Upper lobe of right lung (tissue), 1 donor: ENCODE measurements at places on chromosomes 5 and 9. TPM values are rescaled to one million over a fixed set of nuclear protein-coding genes. Genes with fewer than 3 reads are reported as not detected.

EIF4E1B gene
- total RNA-seq: not detected

SLC36A3 gene
- total RNA-seq: not detected

DNA sequence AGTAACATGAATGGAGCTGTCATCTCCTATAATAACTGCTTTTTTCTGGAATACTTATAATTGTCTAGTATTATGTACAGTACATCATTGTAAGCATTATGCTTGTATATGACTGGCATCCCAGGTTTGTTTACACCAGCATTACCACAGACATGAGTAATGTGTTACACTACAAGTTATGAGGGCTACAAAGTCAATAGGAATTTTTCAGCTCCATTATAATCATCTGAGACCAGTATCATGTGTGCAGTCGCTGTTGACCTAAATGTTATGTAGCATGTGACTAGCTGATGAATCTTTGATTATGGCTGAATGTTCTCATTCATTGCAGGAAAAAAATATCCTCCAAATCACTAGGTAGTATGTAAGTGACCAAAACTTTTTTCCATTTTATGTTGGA lies 2.2 kb downstream of the ZCCHC9 start:
- DNase-seq: no peak

CLIC3 gene
- 80.7 TPM for total RNA-seq

DNA sequence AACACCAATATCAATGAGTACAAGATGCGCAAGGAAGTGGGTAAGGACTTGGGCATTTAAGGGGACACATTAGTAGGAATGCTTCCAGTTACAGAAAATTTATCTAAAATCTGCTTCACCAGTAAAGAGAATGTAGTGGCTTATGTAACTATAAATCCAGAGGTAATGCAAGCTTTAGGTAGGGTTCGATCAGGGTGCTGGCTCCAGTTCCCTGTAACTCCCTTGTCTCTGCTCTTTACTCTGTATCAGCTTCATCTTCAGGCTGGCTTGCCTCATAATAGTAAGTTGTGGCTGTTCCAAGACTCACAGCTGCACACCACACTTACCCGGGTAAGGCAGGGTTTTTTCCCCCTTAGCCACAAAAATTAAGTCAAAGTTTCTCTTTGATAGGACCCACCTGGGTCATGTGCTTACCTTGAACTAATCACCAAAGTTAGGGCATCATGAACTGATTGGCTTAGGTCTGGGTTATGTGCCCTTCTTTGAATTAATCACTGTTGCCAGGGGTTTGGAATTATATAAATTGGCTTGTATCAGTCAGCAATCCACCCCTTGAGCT lies 35.5 kb downstream of the ARHGEF37 start:
- DNase-seq: no peak

DNA sequence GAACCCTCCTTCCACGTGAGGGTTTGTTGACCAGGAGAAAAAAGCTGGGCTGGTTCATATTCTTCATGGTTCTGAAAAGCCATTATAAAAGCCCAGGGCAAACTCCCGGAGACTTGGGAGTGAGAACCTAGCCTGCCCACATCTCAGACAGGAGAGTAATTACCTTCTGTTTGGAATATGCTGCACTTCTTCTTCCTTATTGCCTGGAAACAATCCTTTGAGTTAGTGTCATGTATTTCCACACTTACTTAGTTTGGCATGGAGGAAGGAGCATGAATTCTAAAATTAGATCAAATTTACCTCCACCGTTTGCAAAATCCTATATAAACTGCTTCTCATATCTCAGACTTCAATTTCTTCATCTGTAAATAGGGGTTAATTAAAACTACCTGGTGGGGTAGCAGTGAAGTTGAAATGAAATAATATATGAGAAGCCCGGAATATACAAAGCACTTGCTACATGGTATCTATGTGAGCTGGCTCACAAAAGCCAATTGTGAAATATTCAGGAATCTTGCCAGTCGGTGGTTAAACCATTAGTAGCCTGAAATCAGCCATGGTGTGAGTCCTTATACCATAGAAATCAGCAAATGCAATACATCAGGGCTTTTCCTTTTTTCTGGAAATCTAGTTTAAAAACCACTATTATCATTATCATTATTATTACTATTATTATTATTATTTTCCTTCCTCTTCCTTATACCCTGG lies 140.0 kb upstream of the RAD23B start:
- no peak for DNase-seq

DNA sequence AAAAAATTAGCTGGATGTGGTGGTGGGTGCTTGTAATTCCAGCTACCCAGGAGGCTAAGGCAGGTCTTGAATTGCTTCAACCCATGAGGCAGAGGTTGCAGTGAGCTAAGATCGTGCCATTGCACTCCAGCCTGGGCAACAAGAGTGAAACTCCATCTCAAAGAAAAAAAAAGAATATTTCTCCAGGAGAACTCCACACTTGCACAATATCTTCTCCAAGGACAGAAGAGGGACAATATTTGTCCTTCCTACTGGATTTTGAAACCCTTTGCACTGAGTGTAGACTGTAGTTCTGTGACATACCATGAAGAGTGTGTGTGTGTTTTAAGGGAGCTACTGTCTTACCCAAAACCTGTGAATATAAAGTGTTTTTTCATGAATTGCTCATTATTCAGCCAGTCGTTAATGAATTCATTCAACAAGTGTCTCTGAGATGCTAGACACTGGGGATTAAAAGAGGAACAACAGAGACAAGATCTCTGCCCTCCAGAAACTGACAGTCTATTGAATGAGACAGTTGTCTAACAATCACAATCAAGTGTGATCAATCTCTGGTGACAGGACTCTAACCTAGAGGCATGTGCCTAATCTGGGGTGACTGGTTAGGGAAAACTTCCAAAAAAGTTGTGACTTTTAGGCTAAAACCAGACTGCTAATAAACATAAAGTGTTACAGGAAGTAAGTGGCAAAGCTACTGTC lies 9.8 kb upstream of the UBE2D2 start:
- no peak for DNase-seq

- no peak for DNase-seq
Observed at GRCh38 chr5:122704247-122705036, 70.4 kb upstream of the SNX2 start.

DNA sequence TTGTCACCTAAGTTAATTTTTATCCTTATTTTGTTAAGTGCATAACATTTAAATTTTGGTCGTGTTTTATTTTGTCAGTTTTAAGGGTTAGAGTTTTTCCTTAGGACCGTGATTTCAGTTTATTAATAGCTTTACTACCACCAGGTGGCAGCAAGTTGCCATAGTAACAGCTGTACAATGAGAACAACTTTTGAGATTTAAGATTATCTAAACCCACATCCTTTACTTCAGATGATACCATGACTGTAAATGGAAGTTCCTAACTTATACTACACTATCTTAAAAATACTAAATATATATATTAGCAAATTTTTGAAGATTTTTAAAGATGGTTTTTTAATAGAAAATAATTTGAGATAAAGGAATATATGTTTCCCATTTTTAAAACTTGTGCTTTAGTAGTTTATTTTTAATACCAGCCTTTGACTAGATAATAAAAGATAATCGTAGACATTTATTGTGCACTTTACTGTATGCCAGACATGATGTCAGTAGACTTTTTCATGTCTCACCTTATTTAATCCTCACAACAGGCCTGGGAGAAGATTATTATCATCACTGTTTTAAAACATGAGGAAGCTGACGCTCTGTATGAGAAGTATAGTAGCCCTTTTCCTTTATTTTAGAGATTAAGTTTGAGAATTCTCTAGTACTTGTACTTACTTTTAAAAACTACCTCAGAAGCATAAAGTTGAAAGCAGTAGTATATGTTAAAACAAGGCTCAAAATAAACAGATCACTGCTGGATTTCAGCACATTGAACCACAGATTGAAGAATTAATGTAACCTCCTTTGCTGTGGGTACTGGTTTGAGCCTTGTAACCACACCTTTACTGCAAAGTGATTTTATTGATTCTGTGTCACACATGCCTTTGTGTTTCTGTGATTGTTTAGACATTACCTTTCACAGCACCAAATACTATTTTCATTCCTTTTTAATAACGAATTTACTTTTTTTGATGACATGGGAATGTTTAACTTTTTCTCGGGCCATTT lies 27.5 kb downstream of the SREK1 start:
- no peak for DNase-seq

DNA sequence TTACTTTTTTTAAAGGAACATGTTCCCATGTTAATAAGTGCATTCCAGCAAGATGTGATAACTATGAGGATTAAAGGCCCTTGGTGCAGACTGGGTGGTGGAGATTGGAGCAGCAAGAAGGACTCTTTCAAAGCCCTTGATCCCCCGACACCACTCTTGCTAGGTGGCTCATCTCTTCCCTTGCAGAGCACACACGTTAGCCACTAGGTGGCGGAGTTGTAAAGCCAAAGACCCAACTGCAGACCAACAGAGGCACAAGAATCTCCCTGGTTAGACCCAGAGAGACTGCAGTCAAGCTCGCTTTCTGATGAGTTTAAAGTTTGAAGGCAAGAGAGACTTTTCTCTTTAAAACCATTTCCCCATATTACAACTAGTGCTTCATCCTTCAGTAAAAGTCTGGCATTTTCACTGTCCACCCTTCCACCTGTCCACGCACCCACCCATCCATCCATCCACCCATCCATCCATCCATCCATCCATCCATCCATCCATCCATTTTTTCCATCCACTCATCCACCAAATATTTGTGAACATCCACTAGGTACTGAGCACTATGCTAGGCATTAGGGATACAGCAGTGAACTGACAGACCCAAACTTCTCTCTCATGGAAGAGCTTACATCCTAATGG lies 226.9 kb downstream of the MSX2 start:
- DNase-seq: no peak

- DNase-seq: no peak
Observed at GRCh38 chr5:90843443-90843842, 284.8 kb downstream of the ADGRV1 start.

GRCh38 chr9:128087262-128087661 lies 19.2 kb downstream of the SLC25A25 start:
- DNase-seq: no peak

S1PR3 gene
- total RNA-seq: 10.2 TPM

- no peak for DNase-seq
Observed at GRCh38 chr9:3497857-3498256, 27.9 kb downstream of the RFX3 start.

DNA sequence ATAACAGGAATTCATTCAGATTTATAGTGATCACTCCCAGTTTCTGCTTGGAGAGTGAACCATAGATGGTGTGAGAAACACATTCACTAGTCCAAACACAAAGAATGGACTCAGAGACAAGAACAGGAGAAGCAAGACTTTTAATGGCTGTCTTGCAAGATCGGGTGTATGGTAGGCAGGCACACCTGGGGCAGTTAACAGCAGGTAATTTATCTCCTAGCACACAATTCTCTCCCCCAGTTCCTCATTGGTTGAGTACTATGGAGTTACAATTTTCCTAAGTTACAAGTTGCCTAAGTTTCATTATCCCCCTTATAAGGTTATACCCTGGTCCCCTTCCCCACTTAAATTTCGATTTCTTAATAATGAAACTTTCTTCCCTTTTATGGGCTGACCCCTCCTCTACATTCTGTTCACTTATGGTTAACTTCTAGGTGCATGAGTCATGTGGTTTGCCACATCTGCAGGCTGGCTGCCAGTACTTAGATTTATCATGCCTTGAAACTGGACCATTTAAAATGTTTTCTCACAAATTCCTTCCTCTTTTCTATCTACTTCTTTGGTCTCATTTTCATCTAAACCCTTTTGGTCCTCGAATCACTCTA lies 623.3 kb downstream of the HINT1 start:
- no peak for DNase-seq

FOXD4L3 gene
- total RNA-seq: not detected

DNA sequence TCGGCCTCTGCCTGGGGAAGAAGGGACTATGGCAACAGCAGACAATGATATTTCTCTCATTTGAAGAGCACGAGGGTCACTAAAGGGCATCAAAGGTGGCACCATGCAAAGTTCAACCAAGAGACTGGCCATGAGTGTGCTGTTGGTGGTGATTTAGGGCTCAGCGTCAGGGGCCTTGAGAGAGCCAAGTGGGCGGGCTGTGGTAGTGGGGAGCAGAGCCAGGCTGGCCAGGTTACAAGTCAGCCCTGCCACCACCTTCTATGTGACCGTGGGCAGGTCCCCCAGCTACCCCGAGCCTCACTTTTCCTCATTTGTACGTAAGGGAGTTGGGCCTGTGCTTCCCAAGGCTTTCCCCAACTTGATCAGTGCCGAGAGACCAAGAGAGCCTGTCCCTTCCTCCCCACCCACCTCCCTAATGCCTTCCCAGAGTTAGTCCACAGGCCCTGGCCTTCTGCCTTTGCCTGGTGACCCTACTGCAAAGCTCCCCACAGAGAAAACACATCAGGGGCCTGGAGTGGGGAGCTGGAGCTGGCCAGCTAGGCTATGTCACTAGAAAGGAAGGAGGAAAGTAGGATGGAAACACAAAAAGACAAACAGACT lies 104.3 kb downstream of the PDE6A start:
- no peak for DNase-seq

DNA sequence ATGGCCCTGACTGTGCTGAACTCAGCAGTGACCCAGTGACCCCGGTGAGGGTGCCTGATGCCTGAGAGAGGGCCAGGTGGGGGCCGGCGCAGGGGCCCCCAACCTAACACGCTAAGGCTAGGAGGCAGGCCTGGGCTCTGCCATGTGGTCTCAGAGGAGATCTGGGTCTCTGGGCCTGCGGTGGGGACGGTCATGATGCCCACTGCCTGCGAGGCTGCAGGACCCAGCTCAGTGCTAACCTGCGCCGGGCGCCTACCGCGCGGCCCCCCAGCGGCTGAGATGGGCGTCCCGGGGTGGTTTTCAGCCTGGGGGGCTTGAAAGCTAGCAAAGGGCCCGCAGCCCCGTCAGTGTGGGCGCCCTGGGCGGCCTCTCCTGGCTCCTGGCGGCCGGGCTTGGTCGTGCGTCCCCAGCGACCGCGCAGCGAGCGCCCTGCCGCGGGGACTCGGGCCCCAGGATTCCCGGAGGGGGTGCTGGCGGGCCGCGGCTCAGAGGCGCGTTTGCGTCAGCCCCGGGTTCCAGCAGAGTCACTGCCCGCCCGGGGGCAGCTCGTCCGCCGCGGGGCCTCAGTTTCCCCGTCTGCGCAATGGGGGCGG lies 2.5 kb downstream of the EGFL7 start:
- DNase-seq: no peak

DNA sequence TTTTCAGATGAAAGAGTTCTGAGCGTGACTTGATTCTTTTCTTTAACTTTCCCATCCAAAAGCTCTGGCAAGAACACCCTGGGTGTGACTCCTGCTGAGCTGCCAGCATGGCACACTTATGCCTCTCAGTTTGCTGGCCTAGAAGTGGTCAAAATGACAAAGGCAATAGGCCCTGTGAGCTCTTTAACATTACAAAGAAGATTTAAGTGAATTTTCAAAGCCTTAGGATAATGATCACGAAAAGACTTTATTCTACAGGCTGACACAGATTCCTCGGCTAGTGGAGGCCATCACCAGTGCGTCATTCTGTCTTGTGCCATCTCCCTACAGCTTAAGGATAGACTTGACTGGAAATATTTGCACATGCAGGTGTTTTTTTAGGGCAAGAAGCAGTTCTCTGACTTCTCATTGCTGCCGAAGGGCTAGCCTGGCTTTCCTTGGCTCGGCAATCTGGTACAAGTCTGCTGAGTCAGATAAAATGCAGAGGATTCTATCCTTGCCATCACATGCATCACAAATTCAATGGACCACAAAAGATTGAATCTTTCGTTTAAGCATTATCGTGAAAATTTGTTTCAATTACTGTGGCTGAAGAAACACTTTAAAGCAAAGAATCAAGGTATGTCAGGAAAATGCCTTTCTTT lies 311.5 kb downstream of the COX7C start:
- DNase-seq: no peak
